ENCODE measurements at places on chromosomes 2 and 18.

- no peak for DNase-seq
Measured at GRCh38 chr18:30487962-30488361, 554.6 kb downstream of the DSC3 start.

DNA sequence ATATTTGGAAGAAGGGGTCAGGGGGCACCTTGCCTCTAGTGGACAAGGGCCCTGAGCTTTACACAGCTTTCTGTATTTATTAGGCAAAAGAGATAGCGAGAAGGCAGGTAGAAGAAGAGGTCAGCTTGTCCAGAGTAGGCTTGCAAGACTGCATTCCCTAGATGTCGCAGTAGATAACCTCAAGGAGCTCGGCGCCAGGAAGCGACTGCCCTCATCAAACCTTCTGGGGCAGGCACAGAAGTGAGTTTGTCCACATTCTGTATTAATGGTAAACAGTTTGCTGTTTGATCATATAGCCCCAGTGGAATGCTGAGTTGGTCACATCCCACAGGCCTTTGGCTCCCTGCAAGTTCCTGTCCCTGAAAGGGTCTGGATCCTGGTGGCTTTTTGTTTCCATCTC is 7.0 kb downstream of the CHCHD5 start:
- no peak for DNase-seq

DNA sequence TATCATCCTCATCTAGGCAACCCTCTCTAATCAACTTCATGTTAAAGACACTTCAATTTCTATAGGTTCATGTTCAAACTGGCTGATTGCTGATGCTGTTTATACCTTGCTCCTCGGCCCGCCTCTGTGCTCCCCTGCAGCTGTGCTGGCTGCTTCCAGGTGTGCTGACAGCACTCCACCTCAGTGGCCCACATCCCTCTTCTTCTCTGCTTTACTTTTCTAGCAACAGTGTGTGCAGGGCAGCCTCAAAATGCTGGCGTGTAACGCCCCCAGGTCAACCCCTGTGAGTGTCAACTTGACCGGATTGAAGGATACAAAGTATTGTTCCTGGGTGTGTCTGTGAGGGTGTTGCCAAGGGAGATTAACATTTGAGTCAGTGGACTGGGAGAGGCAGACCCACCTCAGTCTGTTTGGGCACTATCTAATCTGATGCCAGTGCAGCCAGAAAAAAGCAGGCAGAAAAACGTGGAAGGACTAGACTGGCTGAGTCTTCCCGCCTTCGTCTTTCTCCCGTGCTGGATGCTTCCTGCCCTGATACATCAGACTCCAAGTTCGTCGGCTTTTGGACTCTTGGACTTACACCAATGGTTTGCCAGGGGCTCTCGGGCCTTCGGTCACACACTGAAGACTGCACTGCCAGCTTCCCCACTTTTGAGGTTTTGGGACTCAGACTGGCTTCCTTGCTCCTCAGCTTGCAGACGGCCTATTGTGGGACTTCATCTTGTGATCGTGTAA is 94.7 kb downstream of the COL6A3 start:
- DNase-seq = no peak

GRCh38 chr18:75249672-75250470 is 39.3 kb downstream of the TSHZ1 start:
- no peak for DNase-seq

DNA sequence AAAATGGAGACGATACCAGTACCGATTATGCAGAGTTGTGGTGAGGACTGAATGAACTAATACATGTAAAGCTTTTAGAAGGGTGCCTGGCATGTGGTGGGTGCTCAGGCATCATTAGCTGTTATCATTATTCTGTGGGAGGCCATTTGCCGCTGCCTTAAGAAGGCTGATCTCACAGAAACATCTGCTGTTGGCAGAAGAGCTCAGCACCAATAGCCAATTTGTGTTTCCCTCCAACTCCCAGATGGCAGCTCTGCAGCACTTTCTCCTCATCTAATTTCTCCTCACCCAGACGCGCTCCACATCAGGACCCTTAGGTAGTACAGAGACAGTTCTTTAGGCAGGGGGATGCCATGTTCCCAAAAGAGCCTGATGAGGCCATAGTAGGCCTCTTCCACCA is 15.8 kb upstream of the CYP1B1 start:
- DNase-seq = no peak

DNA sequence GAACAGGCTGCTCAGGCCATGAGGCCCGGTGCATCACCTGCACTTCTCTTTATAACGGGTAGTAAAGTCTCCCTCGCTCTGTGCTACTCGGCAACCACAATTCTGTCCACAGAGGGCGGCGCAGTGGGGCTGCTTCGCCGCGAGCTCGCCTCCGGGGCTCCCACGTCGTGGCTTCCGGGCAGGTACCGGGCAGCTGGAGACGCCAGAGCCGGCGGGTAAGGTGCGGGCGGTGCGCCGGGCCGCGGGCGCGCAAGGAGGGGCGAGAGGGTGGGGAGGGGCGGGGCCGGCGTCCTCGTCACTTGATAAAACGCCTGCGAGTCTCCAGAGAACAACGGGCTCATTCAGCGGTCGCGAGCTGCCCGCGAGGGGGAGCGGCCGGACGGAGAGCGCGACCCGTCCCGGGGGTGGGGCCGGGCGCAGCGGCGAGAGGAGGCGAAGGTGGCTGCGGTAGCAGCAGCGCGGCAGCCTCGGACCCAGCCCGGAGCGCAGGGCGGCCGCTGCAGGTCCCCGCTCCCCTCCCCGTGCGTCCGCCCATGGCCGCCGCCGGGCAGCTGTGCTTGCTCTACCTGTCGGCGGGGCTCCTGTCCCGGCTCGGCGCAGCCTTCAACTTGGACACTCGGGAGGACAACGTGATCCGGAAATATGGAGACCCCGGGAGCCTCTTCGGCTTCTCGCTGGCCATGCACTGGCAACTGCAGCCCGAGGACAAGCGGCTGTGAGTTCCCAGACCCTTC is at the start of gene ITGA6:
Gene ITGA6, plus strand, starts transcription at position 331 of the 734 bp plus-strand sequence.
- peak; percentile 70 for DNase-seq

- DNase-seq = no peak
Measured at GRCh38 chr2:129428086-129428660, 551.3 kb upstream of the RAB6C start.

DNA sequence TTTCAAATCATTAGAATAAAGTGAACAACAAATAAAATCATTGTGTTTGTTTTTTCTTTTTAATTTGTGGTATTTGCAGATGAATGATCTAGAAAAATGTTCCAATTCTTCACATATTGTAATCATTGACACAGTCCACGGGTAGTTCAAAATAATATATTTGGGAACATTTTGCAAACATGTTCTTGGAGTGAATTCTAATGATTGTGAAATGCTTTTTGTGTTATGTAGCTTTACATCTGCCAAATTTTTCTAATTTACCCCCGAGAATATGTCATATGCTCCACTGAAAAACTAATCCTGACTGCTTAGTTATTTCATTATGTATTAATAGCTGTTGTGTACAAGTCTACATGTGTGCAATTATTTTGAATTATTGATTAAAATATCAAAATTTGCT is 1468.4 kb upstream of the NXPH2 start:
- DNase-seq = no peak

GRCh38 chr18:67432806-67433205 is 83.7 kb downstream of the DSEL start:
- DNase-seq = no peak

DNA sequence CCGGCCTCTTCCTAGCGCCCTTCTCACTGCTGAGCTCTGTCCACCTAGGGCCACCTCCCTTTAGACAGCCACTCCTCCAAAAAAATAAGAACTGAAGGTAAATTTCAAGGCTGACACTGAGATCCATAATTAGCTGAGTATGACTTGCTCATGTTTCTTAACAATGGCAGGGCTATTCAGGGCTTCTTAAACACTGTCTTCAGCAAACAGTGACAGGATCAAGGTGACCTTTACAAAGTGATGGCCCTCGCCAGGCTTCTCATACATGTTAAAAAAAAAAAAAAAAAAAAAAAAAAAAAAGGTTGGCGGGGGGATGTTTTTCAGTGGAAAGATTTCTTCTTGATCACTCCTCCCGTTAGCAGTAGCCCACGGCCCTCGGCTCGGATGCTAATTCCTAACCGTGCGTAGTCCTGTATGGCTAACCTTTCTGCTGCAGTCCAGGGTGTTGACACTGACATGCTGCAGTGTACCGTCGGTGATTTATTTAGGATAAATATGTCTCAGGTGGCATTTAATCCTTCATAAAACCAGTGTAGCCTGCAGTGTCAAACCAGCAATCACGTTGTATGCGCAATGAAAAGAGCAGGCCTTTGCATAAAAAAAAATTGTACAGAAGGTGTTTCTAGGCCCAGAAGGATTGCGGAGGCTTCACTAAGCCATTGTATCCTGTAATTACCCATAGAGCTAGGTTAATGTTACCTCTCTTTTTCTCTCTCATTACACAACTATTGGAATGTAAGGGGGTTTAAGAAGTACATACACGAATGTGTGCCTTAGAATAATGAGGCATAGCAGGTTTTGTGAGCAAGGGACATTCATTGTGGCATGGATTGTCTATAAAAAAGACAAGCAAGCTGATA is 142.7 kb downstream of the PTGR3 start:
- DNase-seq = no peak

- no peak for DNase-seq
Measured at GRCh38 chr2:64227603-64228125, 83.4 kb upstream of the PELI1 start.

DNA sequence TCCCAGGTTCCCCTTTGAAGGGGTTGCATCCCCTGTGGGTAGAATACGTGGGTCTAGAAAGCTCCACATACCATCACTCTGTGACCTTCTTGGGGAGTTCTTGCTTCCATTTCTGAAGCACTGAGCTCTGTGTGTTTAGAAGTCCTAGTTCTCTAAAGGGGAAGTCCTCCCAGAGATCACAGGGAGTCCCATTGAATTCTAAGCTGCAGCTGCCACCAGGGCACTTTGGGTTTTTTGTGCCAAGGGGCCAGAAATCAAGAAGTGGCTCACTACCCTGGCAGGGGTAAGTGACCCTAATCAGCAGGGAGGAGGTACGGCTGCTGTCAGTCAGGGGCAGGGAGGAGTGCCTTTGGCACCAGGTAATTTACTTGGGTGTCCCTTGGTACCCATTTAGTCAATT is 70.9 kb downstream of the EHD3 start:
- DNase-seq = no peak

DNA sequence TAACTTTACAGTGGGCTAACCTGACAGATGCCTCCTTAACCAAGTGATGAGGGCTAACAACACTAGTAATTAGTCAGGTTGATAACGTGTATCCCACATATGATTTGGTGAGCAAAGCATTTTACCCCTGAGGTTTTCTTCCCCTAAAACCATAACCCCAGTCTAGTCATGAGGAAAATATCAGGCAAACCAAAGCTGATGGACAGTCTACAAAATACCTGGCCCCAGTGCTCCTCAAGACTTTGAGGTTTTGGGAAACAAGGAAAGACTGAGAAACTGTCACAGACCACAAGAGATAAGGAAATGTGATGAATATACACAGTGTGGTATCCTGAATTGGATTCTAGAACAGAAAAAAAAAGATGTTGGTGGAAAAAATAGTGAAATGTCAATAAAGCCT is 28.5 kb downstream of the MAP3K20 start:
- DNase-seq = no peak

DNA sequence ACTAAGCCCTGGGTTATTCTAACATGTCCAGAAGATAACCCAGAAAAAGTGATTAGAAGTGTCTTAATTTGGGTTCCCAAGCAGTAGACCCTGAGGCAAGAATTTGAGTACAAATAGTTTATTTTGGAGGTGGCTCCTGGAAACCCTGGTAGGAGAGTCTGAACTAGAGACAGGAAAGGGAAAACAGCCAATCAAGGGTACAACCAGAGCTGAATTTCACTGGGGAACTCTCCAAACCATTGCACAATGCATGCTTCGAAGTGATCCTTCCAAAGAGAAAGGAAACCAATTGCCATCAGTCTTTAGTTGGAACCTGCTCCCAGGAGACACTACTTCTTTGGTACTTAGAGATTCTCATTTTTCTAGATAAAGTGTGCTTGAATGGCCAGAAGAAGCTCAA is 361.5 kb downstream of the MBD2 start:
- no peak for DNase-seq

DNA sequence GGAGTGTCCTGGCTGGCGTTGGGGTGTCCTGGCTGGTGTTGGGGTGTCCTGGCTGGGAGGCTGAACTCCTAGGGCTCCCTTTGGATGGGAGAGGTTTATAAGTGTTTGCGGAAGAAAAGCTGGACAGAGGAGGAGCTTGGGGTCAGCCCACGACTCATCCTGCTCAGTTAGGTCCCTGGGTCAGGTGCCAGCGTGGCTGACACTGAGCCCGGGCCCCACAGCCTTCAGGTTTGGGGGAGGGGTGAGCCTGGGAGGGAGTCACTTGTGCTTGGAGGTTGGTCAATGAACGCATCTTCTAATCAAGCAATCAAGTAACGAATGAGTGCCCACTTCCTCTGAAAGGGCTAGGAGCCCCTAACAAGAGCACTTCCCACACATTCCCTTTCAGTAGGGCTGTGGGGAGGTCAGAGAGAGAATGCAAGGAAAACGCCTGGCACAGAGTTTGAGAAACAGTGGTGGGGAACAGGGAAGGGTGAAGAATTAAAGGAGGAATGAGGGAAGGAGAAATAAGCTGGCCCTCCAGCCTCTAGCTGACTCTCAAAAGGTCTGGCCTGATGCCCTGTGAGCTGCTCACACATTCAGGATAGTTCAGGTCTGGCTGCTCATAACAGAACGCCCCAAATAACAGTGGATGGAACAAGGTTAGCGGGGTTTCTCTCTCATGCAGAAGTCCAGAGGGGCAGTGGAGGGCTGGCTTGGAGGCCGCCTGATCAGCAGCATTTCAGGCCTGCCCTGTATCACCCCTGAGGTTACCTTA is 670 bp downstream of the KCNIP3 start:
- no peak for DNase-seq

DNA sequence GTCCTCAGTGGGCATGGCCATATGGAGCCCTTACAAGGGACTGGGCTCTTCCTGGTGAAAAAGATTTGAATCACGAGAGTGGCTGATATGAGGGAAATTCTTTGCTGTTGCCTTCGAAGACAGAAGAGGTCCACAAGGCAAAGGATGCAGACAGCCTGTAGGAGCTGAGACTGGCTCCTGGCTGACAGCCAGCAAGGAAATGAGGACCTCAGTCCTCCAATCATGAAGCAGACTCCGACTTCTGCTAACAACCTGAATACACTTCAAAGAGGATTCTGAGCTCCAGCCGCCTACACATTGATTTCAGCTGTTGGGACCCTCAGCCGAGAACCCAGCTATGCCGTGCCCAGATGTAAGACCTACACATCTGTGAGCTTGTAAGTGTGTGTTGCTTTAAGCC is 3.0 kb upstream of the ST8SIA5 start:
- DNase-seq = no peak

- DNase-seq = no peak
Measured at GRCh38 chr18:58813561-58814225, 51.0 kb upstream of the ZNF532 start.
